Common myeloid progenitor, CD34-positive (primary cell): ENCODE measurements at places on chromosomes 6 and 20.
A peak's percentile ranks its signal among the peaks of the same experiment; 100 is the strongest.

GRCh38 chr20:57470666-57471495, 54.1 kb downstream of the CTCFL start:
- DNase-seq, result no peak

DNA sequence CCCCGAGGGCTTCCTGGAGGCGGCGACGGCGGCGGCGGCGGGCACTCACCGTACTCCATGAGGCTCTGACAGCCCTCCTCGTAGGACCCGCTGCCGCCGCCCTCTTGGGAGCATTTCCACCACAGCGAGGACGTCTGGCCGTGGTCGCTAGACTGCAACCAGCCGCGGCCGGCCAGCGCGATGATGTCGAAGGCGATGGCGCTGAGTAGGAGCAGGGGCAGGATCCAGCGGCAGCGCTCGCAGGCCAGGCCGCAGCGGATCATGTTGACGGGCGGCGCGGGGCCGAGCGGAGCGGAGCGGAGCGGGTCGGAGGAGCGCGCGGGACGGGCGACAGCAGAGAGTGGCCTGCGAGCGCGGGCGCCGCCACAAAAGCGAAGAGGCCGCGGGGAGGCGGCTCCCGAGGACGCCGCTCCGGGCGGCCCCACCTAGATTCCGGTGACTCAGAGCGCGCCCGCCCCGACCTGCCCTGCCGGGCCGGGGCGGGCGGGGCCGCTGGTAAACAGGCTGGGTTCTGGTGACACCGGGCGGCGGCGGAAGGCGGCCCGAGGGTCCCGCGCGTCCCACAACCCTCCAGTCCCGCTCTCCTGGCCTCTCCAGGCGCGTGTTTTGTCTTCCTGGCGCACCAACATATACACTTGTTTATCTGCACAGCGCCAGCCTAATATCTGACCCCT, at the start of gene PERP:
Gene PERP, minus strand, starts transcription at position 342 of the 674 bp plus-strand sequence. Its CDS starts 79 bp downstream, at position 263.
- DNase-seq, result peak; percentile 75

- DNase-seq, result no peak
Measured at GRCh38 chr6:34276881-34277762, 28.3 kb upstream of the SMIM29 start.

- peak; percentile 21 for DNase-seq
Measured at GRCh38 chr20:6575912-6576401, 191.5 kb upstream of the BMP2 start.

DNA sequence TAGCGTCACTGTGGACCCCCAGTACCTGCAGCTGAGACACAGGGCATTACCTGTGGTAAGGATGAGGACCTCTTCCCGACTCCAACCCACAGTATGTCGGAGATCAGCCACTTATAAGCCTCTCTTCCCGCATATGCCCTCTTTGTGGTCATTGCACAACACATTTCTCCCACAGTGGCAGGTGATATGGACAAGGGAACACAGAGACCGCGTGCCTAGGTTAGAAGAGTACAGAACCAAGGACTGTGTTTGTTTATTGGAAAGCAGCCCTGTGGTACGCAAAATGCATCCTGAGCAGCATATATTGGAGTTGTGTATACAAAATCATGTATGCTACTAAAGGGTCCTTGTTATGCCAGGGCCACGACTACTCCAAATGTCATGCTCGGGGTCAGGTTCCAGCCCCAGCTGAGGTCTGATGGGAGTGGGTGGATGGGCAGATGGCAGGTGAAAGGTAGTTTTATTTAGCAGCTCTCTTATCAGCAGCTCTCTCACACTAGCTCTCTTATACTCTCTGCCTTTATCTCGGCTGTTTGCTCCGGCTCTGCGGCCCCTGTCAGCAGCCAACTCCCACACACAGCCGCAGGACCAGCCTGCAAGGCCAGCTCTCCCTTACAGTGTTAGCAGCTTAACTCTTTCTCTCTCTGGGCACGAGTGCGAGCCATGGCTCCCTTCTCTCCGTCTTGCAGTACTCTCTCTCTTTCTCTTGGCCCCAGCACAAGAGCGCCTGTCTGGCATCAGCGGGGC, 569.0 kb downstream of the KIF16B start:
- no peak for DNase-seq

GRCh38 chr20:7608250-7608649, 332.0 kb downstream of the HAO1 start:
- DNase-seq, result no peak

GRCh38 chr6:52496631-52497030, 76.5 kb downstream of the EFHC1 start:
- DNase-seq, result no peak
